NCI-H187 (cell line): ENCODE measurements at places on chromosomes 7 and 10.

DNA sequence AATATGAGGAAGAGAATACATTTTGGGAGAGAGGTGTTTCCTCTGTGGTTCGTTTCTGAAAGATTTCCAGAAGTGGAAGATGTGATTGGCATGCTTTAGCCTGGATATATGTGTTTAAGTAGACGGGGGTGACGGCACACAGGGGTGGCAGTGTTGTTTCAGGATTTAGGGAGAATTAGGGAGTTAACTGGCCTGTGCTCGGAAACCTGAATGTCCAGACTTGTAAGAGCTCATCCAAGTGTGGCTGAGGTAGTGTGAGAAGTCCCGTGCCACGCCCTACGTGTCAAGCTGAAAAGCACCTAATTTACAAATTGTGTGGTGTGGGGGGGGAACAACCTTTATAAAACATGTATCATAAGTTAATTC lies 1.1 kb downstream of the RALA start:
- no peak for DNase-seq

DNA sequence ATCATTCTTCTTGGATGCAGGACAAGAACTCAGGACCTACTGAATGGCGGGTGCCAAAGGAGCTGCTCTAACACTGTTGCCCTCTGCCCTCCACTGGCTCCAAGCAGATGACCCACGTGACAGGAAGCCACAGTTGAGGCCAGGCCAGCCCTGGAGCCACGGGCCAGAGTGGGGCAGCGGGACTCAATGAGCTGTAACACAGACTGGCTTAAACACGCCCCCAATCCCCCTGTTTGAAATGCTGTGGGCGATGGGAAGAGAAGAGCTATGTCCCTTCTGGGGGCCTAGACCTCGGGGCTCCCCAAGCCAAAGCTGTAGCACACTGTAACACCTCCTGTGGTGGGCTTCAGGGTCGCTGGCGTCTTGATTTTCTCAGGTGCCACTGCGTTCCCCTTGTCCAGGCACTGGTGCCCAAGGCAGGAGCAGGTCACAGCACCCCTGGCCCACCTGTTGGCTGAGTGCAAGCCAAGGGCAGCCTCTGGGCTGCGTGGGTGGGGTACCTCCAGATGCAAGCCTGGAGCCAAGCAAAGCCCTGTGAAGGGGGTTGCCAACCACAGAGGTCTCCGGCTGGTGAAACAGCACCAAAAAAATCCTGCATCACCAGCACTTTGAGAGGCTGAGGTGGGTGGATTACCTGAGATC lies 18.6 kb upstream of the ZMIZ2 start:
- DNase-seq: no peak

GRCh38 chr10:21402606-21403083 lies 122.8 kb downstream of the SKIDA1 start:
- DNase-seq: no peak

DNA sequence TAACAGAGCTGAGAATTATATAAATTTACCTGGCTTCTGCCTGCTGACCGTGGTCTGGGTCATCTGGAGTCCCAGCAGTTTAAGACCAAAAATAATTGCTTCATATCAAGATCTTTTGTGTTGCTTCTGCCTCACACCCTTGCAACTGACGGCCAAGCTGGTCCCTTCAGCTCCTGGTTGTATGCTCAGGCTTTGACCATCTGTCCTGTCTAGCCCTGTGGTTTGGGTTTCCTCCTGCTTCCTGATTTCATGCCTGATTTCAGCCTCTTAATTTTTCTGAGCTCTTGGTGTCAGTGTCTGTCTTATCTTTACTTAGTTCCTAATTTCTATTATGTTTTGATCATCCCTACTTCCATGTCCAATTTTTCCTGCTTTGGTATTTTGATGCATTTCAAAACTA lies 87.9 kb upstream of the PLXDC2 start:
- no peak for DNase-seq

DNA sequence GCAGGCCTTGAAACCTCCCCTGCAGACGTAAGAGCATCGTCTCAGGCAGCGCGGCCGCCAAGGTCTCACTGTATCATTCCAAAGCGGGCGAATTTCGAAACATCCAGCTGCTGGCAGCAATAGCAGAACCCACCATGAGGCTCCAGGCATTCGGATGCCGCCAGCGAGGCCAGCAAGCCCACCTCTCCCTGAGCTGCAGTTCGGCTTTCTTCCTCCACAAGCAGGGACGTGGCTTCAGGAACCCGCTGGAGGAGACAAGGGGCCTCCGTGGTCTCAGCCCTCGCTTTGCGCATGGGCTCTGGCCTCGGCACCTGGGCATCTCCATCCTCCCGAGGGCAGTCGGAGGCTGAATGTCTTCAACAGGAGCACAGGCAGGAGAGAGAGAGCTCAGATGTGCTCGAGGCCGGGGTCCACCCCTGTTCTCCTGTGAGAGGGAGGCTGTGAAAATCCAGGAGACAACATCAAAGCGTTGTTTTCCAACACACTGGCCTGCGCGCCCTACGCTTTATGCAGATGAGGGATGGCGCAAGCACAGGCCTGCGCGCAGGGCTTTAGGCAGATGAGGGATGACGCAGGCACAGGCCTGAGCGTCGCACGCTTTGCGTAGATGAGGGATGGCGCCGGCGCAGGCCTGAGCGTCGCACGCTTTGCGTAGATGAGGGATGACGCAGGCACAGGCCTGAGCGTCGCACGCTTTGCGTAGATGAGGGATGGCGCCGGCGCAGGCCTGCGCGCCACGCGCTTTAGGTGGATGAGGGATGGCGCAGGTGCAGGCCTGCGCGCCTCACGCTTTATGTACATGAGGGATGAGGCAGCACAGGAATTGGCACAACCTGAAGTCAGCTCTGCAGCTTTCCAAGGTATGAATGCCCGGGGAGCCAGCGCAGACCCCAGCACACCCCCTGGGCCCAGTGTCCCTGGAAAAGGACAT lies 103.2 kb downstream of the WDR37 start:
- no peak for DNase-seq

DNA sequence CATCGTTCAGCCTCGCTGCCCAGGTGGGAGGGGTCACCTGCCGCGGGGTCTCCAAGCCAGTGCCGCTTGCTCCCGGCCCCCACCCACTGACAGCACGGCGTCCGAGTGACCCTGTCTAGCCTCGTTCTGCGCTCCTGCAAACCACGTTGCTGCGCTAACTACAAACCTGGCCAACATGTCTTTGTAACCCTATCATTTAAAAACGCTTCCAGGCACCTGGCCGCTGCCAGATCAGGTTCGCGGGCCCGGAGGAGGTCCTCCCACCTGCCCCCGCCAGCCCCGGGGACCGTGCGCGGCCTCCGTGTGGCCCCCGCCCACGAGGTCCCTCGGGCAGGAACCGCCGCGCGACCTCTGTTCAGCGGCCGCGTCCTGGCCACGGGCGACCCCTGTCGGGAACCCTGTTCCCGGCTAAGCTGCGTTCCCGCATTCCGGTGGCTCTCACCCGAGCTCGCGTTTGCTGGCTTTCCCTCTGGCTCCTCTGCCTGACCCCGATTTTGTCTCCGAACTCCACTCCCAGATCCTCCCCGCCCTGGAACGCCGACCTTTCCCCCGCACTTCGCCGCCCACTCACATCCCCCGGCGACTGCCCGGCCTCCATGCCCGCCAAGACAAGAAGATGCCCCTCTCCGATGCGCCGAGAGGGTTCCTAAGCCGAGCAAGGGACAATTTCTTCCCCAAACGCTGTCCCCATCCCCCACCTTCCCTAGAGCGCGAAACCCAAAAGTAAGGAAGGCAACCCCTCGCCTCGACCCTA lies 2.4 kb downstream of the SFMBT2 start:
- peak; percentile 9 for DNase-seq

DNA sequence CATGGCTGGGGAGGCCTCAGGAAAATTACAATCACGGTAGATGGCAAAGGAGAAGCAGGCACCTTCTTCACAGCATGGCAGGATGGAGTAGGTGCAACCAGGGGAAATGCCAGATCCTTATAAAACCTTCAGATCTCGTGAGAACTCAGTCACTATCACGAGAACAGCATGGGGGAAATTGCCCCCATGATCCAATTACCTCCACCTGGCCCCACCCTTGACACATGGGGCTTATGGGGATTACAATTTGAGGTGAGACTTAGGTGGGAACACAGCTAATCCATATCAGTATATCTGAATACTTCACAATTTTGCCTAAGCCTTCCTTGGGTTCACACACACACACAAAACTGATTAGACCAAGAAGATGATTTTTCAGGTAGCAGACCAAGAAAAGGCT lies 145.1 kb upstream of the COL1A2 start:
- DNase-seq: no peak

DNA sequence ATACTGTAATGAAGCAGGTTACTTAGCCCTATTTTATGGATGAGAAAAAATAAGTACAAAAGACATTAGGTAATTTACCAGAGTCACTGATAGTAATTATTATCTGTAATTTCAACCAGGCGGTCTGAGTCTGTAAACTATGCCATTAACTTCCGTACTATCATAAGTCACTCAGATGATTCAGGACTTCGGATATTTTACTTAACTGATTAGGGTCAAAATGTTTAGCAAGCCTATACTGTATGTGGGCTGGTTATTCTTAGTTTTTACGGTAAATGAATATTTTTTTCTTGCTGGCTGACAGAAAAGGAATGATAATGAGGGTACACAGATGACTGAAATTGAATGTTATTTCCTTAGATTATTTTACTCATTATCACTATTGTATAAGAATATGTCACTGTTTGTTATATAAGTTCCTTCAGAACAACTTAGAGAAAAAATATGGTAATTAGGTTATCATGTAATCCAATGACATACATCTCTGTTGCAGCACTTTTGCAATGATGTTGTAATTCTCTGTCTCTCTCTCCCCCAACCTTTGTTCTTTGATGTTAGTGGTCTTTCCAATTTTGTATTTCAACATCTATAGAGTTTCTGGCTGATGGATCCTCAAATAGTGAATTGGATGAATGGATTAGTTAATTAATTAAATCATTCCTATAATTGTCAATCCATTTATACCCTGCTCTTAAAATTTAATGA lies 165.6 kb downstream of the ZEB1 start:
- DNase-seq: no peak

- DNase-seq: no peak
These were observed 7.3 kb upstream of the RBM33 start for GRCh38 chr7:155637155-155637554.
